ENCODE measurements at places on chromosomes 6 and 20.

DNA sequence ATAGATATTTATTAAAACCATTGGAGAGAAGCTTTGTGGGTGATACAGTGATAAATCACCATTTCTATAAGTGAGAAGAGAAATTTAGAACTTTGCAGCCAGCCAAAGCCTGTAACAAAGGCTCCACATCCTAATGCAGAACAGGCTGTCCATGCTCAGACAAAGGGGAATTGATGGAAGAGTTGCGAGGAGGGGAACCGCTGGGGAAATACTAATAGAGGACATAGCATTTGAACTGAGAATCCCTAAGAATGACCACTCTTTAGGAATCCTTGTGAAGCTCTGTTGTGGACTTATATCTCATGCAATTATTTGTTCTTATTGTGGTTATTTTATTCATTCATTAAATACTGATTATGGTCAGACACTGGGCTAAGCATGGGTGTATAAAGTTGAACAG is 167.8 kb downstream of the PHF3 start:
- DNase-seq = peak; percentile 21

DNA sequence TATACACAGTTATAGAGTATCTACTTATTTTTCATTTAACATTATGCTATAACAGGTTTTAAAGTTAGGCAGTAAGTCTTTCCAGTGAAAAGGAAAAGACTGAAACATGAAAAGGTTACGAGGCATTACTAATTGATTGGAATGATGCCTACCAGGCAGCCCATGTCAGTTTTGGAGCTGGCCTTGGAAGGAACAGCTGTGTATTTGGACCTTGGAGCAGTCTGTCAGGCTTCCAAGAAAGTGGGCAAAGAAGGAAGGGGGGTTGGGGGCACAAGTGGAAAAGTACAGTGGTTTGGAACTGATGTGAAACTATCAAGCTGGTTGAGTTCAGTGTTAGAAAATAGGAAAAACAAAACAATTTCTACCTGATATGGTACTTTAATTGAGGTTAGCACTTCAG is 41.7 kb downstream of the SLC16A10 start:
- DNase-seq = no peak

DNA sequence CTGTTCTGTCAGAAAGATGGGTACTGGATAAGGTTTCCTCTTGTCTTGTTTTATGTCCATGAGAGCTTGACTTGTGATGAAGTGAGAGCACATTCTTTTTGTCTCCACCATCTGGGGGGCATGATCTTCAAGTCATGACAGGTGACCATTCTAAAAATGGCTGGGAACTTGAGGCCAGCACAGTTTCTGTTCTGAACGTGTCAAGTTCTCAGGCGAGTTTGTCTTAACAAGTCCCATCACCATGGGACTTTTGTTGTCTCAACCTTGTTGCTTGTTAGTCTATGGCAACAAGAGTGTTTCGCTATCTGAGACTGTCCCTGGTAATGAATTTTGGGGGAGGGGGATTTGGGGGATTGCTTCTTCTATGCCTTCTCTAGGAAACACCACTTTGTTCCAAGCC is 25.6 kb upstream of the ENPP4 start:
- DNase-seq = no peak

- no peak for DNase-seq
Measured at GRCh38 chr20:48808382-48809034, 19.3 kb downstream of the PREX1 start.
